ENCODE measurements at places on chromosomes 1 and 21.
A peak's percentile ranks its signal among the peaks of the same experiment; 100 is the strongest.

DNA sequence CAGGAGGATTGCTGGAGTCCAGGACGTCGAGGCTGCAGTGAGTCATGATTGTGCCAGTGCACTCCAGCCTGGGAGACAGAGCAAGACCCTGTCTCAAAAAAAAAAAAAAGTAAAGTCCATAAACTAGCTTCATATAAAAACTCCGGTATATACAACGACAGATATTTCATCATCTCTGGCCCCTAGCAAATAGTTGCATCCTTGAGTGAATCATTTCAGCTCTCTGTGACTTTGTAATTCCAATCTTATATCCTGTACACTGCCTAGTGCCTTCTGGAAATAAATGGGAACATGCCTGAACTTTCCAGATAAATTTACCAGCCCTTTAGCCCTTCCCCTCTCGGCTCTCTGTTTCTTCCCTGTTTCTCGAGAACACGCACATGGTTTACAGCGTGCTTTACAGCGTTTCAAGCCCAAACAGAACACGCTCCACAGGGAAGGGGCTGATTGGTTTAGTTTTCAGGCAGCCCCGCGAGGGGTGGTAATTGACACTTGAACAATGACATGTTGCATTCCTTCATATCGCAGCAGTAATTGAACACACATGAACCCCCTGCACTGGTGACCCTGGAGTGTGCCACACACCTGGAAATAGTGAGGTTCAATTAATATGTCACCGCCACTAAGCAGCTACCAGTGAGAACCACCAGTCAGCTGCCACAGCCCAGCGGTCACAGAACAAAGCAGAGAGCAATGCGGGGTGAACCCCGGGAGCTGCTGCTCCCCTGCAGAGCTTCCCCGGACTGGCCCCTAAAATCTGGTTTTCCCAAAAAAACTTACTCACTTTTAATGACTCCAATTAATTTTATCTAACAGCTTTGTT lies 35.7 kb upstream of the SIM2 start:
- no peak for DNase-seq
- H3K27ac ChIP-seq, result no peak overlapping the region
- no peaks in the 10 kb centered on the region for H3K36me3 ChIP-seq
- peaks cover 70% of the 10 kb centered on the region for H3K27me3 ChIP-seq

DNA sequence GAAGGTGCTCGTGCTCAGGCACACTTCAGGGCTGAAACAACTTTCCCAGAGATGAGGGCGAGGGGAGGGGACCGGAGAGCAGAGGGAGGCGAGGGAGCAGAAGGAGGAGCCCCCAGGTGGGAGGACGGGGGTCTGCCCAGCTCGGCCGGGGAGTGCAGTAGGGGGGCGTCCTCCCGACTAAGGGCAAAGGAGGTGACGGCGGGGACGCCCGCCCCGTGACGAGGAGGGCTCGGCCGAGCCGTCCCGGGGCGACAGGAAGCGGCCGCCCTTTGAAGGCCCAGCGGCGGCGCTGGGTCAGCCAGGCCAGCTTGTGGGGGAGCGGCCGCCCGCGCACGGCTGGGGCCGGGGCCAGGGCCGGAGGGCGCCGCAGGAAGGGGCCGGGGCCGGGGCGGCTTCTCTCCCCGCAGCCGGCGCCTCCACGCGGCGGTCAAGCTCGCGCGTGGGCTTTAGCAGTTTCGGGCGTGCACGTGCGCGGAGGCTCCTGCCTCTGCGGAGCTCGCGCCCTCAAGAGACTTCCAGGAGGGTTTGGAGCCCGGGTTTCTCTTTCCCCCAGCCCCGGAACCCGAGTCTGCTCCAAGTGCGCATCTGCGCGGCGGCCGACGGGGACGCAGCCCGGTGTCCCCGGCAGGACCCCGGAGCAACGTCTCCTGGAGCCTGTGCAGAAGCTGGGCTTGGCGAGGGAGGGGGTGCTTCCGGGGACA lies 100.8 kb upstream of the SLC45A1 start:
- no peaks in the 10 kb centered on the region for H3K27me3 ChIP-seq
- H3K27ac ChIP-seq, result no peak overlapping the region
- H3K36me3 ChIP-seq, result no peaks in the 10 kb centered on the region

- peaks cover 24% of the 10 kb centered on the region for H3K4me1 ChIP-seq
- peaks cover 96% of the 10 kb centered on the region for H3K27me3 ChIP-seq
- H3K27ac ChIP-seq, result no peak overlapping the region
- DNase-seq, result no peak
These were observed 6.5 kb downstream of the TAL1 start for GRCh38 chr1:47225430-47226100.

GRCh38 chr1:100494393-100495084 lies 43.4 kb upstream of the GPR88 start:
- no peak overlapping the region for H3K27ac ChIP-seq
- no peaks in the 10 kb centered on the region for H3K27me3 ChIP-seq
- peaks cover 13% of the 10 kb centered on the region for H3K36me3 ChIP-seq
- no peaks in the 10 kb centered on the region for H3K4me1 ChIP-seq
- DNase-seq, result no peak

DNA sequence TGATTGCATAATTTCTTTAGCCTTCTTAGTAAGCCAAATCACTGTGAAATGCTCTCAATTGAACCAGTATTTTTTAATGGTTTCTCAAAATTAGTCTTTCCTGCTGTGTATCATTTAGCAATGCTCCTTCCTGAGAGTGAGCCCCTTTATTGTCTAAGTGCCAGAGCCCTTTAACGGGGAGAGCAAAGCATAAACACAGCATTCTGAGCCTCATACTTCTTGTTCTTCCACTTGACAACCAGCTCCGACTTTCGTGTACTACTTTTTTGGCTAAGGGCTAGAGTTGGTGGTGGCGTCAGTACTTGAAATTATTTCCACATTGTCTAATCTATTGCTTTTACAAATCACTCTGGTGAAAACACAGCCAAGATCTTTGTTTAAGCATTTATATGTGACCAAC lies 299.0 kb downstream of the TPR start:
- H3K27me3 ChIP-seq, result no peaks in the 10 kb centered on the region
- peaks cover 6% of the 10 kb centered on the region for H3K36me3 ChIP-seq
- H3K4me3 ChIP-seq, result no peak overlapping the region

GRCh38 chr1:204670152-204670927 lies 15.2 kb downstream of the LRRN2 start:
- H3K4me1 ChIP-seq, result peaks cover 2% of the 10 kb centered on the region
- H3K27me3 ChIP-seq, result peaks cover 32% of the 10 kb centered on the region
- H3K36me3 ChIP-seq, result no peaks in the 10 kb centered on the region
- DNase-seq, result peak; percentile 86
- H3K4me3 ChIP-seq, result no peak overlapping the region

DNA sequence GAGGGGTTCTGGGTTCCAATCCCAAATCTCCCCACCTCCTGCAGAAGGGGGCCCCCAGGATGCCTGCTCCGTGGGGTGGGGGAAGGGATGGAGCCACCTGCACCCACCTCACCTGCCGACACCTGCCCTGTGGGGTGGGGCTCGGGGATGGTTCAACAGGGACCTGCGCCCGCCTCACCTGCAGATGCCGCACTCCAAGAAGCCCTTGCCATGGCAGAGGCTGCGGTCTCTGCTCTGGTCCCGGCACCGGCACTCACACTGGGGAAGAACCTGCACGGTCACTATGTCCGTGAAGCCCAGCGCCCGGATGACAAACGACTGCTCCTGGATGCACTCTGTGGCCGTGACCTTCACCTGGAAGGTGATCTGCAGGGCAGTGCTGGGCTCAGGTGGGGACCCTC lies 18.1 kb upstream of the PTTG1IP start:
- peaks cover 65% of the 10 kb centered on the region for H3K27me3 ChIP-seq
- peaks cover 5% of the 10 kb centered on the region for H3K4me1 ChIP-seq
- no peak for DNase-seq
- no peak overlapping the region for H3K27ac ChIP-seq

GRCh38 chr1:22373252-22373651 lies 78.4 kb upstream of the ZBTB40 start:
- H3K4me1 ChIP-seq, result no peaks in the 10 kb centered on the region
- peaks cover 23% of the 10 kb centered on the region for H3K27me3 ChIP-seq
- no peak overlapping the region for H3K27ac ChIP-seq

DNA sequence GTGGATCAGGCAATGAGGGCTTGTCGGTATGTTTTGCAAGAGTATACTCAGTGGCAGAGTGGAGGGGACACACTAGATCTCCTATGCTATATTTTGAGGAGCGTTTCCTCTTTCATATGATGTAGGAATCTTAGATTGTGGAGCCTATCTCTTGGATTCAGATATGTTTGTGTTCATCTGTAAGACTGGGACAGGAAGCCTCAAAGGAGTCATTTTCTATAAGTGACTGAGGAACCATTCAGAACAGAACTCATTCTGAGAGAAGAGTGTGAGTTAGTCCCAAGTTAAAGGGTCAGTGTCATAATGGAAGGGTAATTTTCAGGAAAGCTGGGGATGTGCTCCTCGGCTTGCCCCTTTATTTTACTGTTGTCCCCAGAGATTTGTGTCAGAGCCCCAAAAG lies 107.7 kb downstream of the PTGS2 start:
- no peak overlapping the region for H3K4me3 ChIP-seq
- DNase-seq, result no peak
- H3K4me1 ChIP-seq, result no peaks in the 10 kb centered on the region

GRCh38 chr1:171741872-171742576 lies at the start of gene VAMP4:
VAMP4 (minus strand) TSS chr1:171742065; CDS start chr1:171738414, 3,651 bp downstream.
- peak within 1 kb of the TSS; percentile 96 for H3K27ac ChIP-seq
- H3K4me3 ChIP-seq, result peak within 1 kb of the TSS; percentile 82
- H3K27me3 ChIP-seq, result no peaks in the 10 kb centered on the region
- peaks cover 14% of the 10 kb centered on the region for H3K36me3 ChIP-seq
- DNase-seq, result peak; percentile 89

DNA sequence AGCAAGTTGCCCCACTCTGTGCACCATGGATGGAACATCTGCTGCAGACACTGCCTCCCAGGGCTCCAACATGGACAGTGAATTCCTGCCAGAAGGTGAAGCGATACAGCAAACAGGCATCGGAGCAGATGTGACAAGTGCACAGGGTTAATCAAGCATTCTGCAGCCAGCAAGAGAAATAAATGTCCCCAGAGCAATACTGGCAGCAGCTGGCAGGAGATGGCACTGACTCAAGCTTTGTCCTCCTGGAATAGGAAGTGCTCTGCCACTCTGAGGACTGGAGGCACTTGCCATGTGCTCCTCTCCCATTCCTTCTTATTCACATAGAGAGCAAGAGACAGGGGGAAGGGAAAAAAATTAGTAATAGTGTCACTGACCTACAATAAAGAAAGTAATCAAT lies 402.7 kb upstream of the DAB1 start:
- no peaks in the 10 kb centered on the region for H3K36me3 ChIP-seq
- no peaks in the 10 kb centered on the region for H3K27me3 ChIP-seq
- H3K4me3 ChIP-seq, result no peak overlapping the region
- no peak for DNase-seq
- H3K4me1 ChIP-seq, result no peaks in the 10 kb centered on the region

DNA sequence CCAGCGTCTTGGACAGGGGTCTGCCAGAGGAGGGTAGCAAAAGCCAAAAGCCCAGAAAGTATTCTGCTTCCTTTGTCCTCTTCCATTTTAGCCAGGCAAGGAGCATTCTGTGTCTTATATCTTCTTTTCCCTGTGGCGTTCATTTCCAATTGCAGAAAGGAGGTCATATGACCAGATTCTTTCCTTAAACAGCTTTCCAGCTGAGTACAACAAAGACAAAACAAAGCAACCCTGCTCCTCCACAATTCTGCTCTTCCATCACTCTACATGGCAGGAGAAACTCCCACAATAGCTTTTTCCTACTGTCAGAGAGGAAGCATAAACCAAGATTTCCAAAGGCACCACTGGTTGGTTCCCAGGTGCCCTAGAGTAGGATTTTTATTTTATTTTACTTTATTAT lies 19.7 kb downstream of the ENSA start:
- no peak overlapping the region for H3K4me3 ChIP-seq
- peak overlapping the region; percentile 38 for H3K27ac ChIP-seq
- DNase-seq, result peak; percentile 72
- H3K4me1 ChIP-seq, result peaks cover 9% of the 10 kb centered on the region
- no peaks in the 10 kb centered on the region for H3K27me3 ChIP-seq

DNA sequence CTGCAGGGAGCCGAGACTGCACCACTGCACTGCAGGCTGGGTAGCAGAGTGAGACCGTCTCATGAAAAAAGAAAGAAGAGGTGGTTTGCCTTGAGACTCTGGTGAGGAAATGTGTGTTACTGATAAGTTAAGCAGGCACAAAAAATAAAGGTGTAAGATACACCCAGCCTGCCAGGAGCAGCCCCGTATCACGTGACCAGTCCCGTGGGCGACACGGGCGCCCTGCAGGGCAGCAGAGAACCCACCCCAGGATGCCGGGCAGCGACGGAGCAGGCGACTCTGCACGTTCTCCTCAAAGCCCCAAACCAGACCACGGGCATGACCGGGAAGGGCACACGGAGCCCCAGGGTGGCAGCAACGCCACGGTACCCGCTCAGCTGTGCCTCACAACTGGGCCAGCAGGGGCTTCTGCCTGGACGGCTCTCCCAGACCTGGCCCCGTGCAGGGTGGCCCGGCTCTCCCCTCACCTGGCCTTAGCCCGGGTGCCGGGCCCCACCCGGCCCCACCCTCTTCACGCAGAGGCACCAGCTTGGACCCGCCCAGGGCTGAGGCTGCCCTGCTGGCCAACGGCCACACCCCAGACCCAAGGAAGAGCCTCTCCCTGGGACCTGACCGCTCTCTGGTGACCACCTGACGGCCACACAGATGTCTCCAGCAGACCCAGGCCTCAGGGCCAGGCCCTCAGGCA lies 8.1 kb upstream of the TNFRSF4 start:
- H3K27ac ChIP-seq, result no peak overlapping the region
- H3K4me1 ChIP-seq, result peaks cover 30% of the 10 kb centered on the region
- no peak overlapping the region for H3K4me3 ChIP-seq

Data from mesenchymal stem cell (in vitro differentiated cells and primary cell).